ENCODE measurements at places on chromosomes 4 and X.

GRCh38 chr4:153074486-153074885 lies 129.8 kb upstream of the TRIM2 start:
- DNase-seq: no peak

DNA sequence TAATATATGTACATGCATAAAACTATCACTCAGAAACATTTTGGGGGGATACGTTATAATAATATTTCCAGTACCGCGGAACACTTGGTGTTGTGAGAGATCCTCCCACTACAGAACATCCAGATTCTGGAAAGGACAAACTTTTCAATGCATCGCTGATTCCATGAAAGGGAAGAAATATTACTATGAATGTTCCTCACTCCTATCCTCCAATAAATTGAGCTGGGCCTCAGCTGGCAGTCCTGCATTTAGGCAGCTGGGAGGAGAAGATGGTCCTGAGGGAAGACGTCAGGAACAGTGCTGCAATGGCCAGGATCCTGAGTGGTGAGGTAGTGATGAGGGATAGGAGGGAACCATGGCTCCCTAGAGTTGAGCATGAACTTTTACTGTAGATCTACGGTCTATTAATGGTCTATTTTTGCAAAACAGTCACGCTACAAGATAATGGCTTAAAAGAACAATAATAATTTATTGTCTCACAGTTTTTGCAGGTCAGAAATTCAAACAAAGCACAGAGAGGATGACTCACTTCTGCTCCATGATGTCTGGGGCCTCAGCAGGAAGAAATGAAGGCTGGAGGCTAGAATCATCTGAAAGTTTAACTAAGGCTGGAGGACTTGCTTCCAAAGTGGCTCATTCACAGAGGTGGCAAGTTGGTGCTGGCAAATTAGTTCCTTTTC lies 538.1 kb downstream of the STIM2 start:
- DNase-seq: no peak

GRCh38 chrX:12906046-12906761 lies at the start of gene TLR8:
Gene TLR8 (plus strand): TSS chrX:12906620. CDS start chrX:12906707, 87 bp downstream.
- no peak for DNase-seq

DNA sequence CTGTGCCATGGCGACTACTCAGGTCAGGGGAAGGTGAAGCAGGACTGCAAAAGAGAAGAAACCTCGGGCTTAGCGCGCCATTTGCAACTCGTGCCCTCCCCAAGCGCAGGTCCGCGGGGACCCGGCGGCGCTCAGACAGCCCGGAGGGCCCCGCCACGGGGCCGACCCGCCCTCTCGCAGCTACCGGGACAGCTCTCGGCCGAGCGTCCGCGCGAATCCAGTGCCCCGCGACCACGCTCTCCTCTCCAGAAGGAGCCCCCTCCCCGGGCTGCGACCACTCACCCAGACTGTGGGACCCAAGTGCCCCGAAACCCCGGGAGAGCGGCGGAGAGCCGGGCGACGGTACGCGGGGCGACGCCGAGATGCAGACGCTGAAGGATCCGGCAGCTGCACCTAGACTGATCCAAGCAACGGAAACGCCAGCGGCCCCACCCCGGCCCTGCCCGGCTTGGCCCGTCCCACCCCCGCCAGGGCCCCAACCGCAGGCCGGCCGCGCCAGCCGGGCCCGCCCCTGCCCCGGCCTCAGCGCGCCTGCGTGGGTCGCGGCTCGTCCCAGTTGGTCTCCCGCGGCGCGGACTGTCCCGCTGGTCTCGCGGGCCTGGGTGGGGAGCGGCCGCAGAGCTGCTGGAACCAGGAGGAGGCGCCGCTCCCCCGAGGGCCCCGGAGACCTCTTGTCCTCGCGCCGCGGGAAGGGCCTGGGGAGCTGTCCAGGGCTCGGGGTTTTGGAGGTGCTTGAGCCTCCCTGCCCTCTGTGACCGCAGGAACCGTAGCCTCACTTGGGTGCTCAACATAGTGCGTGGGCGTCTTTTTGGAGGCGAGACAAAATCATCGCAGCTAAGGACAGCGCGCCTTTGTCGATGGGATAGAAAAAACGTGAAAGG lies at the start of gene ANXA5:
Gene ANXA5 (minus strand): TSS at position 400 of the 881 bp plus-strand sequence. CDS start 391 bp downstream, at position 9.
- DNase-seq: peak; percentile 39

DNA sequence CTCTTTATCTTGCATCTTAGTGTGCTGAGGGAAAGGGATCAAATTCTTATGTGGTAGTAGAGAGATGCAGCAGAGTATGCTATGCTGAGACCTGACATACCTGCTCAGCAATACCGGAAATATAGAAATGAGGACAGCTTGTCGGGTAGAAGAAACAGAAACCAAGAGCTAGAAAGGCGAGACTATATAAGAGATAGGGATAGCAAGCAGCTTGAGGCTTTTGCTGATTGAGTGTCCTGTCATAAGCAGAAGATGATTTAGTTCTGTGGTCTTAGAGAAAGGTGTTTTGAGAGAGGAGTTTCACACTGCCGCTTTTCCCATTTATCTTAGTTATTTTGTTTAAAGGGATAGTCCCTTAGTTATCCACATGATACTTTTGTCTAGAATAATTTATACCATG lies 31.7 kb downstream of the USP9X start:
- DNase-seq: no peak

GRCh38 chr4:151798678-151799416 lies 38.0 kb upstream of the GATB start:
- DNase-seq: no peak

DNA sequence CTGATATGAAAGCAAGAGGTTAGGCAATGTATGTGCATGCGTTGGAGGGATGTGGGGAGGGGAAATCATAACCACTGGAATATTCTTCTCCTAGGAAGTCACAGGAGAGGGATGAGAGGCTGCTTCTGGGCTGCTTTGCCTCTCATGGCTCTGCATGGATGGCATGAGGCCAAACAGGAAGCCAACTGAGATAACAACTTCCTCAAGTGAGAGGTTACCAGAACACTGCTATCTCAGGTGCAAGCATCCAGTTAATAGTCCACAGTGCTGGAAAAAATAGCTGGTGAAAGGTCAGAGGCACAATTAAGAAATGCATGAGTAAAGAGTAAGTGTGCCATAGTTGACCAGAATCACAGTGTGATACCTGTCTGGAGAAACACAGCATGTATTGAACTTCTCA lies 113.3 kb downstream of the ELOVL6 start:
- no peak for DNase-seq

GRCh38 chr4:27123123-27123768 lies 262.6 kb downstream of the STIM2 start:
- DNase-seq: no peak

- DNase-seq: no peak
Observed at GRCh38 chr4:119728692-119729593, 100.3 kb upstream of the PDE5A start.

DNA sequence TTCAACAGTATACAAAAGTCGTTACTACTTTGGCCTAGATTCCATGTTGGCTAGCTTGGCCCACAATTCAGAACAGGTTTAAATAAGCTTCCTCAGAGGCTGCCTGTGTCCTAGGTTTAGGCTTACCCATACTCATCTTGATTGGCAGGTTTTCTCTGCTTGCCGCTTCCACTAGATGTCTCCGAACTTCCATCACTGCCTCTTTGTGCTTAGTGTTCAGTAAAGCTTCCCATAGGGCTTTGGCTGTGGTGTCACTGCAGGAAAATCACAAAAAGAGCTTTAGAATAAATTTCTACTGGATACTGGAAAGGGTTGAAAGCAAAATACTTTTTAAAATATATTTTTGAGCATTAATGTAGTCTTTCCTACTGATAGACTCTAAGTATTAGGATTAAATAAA lies 52.4 kb downstream of the SCFD2 start:
- no peak for DNase-seq

DNA sequence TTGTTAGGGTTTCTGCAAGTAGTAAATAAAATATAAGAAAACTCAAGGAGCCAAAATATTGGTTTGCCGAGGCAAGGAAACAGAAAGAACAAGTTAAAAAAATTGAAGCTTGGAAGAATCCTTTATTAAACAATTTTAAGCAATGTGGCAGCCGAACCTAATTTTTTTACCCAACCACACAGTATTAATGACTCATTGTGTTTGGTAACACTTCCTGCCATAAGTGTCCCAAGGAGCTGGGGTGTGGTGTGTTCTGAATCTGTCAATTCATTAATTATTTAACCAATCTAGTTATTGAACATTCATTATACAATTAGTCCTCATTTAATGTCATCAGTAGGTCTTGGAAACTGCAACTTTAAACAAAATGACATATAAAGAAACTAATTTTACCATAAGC lies 19.3 kb upstream of the CPE start:
- no peak for DNase-seq

- no peak for DNase-seq
Observed at GRCh38 chrX:41541386-41541785, 94.2 kb downstream of the NYX start.

DNA sequence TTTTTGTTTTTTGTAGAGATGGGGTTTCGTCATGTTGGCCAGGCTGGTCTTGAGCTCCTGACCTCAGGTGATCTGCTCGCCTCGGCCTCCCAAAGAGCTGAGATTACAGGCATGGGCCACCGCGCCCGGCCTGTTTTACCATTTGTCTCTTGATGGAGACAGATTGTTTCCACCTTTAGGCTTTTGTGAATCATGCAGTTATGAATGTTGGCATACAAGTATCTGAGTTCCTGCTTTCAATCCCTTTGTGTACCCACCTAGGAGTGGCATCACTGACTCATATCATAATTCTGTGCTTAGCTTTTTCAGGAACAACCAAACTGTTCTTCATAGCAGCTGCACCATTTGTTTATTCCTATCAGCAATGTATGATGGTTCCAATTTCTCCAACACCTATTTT lies 20.2 kb upstream of the MGST2 start:
- DNase-seq: no peak

Measured in activated CD4-positive, alpha-beta T cell treated with anti-CD3 and anti-CD28 coated beads, Interleukin-2, amount 50 U/mL, for 4 hours (primary cell).